Thymus (tissue), 14 donors: ENCODE measurements at places on chromosomes 1 and 21. TPM values are rescaled to one million over a fixed set of nuclear protein-coding genes. Genes with fewer than 3 reads are reported as not detected.

The NEGR1 gene
- total RNA-seq = 2.8 TPM

The SLC30A1 gene
- 5.7 TPM for total RNA-seq

The TAS1R1 gene
- total RNA-seq = not detected

GRCh38 chr1:39469150-39469549, 22.3 kb upstream of the BMP8A start:
- no peak for DNase-seq

DNA sequence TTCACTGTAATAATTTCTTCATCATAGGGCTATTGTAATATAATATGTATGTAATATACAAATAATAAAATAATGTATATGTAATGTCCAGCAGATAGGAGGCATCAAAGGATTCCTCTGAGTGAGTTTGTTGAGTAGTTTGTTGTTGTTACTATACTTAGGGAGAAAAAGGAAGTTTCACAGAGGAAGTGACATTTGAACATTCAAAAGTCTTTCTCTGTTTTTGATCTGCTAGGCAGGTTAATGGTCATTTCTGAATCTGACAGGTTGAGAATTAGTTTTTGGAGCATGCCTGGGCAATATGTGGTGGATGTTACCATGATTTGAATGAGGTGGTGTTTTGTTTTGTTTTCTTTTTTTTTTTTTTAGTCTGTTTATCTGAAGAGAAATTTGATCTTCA, 102.1 kb downstream of the NRDC start:
- DNase-seq = no peak

The TMEM200B gene
- total RNA-seq = 0.57 TPM

The SLC1A7 gene
- under 0.01 TPM for total RNA-seq

GRCh38 chr1:17875171-17875881, 120.2 kb downstream of the ACTL8 start:
- DNase-seq = no peak

The OXCT2 gene
- 2.6 TPM for total RNA-seq

- DNase-seq = no peak
Measured at GRCh38 chr1:17338706-17339493, 30.9 kb downstream of the PADI4 start.

GRCh38 chr1:24904731-24905354, 25.2 kb downstream of the RUNX3 start:
- DNase-seq = no peak

The CA14 gene
- 0.09 TPM for total RNA-seq

DNA sequence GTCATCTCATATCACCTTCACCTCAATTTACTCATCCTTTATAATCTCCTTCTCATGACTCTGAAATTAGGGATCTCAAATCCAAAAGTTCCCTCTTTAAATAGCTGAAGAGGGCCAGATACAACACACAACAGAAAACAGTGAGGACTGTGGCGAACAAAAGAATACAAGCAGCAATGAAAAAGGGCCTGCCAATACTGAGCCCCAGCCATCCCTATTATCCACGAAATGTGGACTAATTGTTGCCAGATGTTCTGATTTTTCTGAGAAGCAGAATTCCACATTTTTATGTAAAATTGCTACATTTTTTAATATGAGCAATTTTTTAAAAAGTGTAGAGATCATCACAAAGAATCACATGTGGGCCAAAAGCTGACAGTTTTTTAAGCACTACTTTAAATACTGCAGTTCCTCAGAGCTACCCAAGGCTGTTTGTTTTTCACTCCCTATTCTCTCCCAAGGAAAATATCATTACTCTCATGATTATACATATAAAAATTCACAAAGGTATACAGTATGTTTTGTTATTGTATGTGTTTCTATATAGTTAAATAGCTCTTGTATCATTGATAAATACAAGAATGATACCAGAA, 90.0 kb downstream of the ASH1L start:
- DNase-seq = no peak

DNA sequence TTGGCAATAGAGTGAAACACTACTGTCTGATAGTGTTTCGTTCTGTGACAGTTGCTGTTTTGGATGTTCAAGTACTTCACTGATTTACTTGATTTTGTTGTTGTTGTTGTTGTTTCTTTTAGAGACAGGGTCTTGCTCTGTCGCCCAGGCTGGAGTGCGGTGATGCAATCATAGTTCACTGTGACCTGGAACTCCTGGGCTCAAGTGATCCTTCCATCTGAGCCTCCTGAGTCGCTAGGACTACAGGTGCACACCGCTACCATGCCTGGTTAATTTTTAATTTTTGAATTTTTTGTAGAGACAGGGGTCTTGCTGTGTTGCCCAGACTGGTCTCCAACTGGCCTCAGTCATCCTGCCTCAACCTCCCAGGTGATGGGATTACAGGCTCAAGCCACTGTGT, 2.3 kb downstream of the ATF6 start:
- DNase-seq = no peak

DNA sequence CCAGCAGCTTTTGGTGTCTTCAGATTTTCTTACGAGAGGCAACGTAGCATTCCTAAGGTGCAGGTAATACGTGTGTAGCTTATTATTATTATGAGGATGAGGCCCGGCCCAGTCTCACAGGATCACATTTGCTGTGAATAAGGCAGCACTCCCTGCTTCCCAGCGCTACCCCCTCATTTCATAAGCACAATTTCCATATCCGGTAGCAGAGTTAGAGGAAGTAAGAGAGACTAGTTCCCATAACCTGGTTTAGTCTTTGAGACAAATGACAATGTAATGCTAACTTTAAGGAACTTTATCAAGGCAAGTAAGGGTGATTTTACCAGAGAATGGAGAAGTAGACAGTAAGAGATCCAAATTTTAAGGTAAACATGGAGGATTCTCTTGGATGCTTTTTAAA, 14.6 kb upstream of the LMO4 start:
- DNase-seq = no peak

GRCh38 chr1:199920635-199921034, 106.9 kb upstream of the NR5A2 start:
- DNase-seq = no peak

The KCNT2 gene
- total RNA-seq = 0.85 TPM

DNA sequence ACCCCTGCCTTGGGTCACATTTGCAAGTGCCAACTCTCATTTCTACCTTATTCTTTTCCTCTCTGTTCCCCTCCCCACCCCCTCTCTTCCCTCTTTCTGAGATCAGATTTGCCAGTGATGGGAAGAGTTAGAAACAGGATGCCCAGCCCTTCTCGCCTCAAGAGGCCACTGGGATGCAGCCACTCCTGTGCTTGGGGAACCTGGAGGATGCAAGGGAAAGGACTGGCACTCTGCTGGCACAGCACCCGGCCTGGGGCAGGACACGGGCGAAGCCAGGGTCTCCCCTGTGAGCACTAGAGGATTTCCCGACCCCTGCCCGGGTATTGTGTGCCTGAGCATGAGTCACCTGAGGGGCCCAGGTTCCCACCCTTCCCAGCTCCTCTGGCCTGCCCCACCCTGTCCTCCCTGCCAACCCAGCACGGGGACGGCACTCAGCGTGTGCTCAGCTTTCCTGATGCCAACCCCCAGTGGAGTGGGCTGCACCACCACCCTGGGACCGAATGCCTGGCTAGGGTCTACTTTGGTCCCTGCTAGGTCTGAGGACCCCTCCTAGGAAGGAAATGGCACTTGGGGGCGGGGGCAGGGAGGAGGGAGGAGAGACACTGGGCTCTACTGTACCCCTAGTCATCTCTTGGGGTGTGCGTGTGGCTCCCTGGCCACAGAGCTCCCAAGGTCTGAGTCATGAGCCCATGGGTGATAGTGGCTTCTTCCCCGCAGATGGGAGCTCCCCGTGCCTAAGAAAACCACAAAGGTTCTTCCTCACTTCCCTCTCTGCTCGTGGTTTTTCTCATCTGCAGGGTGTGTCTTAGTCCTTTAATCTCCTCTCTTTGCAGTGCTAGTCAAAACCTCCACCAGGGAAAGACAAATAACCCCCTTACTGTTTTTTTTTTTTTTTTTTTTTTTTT, 12.4 kb downstream of the LMNA start:
- no peak for DNase-seq

DNA sequence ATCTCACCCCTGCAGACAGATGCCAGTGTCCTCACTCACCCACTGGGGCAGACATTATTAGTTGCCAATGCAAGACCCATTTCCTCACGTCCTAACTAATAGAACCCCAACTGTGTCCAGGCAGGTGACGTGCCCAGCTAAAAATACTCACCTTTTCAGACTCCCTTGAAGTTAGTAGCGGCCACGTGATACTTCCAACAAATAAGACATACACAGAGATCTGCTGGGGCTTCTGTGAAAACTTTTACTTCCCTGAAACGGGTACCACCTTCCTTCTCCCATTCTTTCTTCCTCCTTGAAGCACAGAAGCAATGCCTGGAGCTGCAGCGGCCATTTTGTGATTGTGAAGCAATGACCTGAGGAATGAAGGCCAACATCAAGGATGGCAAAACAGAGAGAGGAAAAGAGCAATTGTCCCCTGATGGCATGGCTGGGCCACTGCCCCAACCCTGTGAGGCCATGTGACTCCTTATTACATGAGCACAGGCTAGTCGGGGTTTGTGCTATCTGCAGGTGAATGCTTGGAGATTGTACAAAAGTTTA, 74.4 kb upstream of the TMPRSS2 start:
- DNase-seq = no peak

DNA sequence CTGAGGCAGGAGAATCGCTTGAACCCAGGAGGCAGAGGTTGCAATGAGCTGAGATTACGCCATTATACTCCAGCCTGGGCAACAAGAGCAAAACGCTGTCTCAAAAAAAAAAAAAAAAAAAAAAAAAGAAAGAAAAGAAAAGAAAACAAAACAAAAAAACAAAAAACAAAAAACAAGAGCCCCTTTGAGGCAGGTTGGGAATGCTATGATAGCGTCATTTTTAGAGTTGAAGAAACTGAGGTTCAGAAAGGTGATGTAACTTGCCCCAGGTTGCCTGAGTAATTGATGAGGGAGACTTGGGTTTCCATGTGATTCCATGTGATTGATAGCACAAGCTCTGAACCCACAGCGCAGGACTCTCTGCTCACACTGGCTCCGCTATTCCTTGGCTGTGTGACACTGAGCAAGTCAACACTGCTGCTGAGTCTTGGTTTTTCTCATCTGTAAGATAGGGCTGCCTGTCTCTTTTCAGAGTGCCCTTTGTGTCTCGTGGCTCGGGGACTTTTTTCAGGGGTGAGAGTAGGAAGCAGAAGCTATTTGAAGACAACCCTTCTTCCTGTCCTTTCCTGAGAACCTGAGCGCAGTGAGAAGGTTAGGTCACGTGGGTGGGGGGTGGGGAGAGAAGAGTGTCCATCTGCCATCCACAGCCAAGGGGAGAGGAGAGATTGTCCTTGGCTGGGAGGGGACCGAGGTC, 2.5 kb downstream of the CNR2 start:
- no peak for DNase-seq

The PTGFR gene
- total RNA-seq = 0.14 TPM

- no peak for DNase-seq
Measured at GRCh38 chr1:6162773-6163172, 17.3 kb downstream of the CHD5 start.

DNA sequence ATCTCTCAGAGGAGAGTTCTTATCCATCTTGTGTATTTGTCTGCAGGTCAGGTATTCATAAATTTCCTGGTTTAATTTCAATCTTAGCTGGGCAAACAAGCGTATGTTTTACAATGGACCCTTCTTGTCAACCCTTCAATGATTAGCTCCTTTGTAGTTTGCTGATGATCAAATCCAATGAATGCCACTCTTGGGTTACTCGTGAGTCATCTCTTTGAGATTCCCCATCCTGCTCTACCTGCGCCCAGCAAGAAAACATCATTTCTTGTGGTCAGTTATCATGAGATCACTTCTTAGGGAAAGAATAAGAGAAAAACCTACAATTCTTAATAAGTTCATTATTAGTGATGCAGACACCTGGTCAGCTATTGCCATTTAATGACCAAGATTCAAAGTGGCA, 572.3 kb upstream of the PKN2 start:
- DNase-seq = no peak

The TEDDM1 gene
- total RNA-seq = not detected

DNA sequence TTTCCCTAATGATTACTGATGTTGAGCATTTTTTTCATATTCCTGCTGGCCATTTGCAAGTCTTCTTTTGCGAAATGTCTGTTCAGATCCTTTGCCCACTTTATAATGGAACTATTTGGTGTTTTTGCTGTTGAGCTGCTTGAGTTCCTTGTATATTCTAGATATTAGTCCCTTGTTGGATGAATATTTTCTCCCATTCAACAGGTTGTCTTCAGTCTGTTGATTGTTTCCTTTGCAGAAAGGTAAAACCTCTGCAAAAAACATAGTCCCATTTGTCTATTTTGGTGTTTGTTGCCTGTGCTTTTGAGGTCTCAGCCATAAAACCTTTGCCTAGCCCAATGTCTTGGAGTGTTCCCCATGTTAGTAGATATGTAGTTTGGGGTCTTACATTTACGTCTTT, 78.0 kb upstream of the GUCA2B start:
- DNase-seq = no peak

GRCh38 chr1:227938276-227938675, 9.5 kb downstream of the WNT9A start:
- DNase-seq = no peak

GRCh38 chr1:236472850-236473788, 50.7 kb upstream of the LGALS8 start:
- no peak for DNase-seq

DNA sequence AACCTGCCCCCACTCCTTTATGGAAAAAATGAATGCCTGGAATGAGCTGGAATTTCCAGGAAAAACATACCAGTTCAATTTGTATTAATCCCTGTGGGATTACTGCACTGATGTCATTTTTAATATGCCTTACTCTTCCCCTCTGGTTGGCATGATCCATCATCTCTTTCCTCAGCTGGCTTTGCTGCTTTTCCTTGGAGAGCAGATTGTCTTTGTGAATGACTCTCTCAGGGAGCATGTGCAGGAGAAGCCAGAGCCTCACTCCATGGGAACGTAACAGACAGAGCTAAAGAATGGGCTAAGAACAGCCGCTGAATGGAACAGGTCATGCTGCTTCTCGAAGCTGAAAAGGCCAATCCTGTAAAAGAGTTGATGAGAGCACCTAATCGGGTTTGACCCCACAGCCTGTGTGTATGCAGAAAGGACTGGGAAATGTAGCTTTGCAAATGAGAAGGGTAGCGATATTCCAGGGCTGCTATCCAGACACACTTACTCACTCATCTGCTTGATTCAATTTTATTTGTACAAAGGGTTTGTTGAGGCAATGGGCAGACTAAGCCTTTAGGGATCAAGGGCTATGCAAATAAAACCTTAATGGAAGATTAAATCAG, 20.7 kb downstream of the PHC2 start:
- DNase-seq = no peak

DNA sequence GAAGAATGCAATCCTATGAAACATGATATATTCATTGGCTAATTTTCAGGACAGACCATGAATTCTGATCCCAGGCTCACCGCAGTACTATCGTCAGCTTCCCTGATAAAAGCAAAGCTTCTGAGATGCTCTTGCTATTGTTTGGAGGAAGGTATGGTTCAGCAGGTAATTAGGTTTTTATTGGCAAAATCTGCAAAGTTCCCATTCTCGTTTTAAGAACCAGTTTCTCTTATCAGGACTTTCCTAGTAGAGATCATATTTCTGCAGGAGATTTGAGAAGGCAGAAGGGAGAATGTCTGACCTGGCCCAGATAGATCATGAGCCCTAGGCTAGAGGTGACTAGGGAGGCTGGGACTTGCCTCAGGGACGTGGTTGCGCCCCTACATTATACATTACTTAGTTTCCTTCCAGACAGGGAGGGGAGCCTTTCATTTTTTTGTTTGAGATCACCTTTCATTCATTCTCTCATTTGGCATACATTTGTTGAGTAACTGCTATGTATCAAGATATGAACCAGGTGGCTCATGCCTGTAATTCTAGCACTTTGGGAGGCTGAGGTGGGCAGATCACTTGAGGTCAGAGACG, 108.8 kb downstream of the NRIP1 start:
- DNase-seq = no peak

GRCh38 chr1:19704247-19705113, 39.8 kb downstream of the HTR6 start:
- DNase-seq = peak; percentile 19
